ENCODE measurements at places on chromosomes 7 and 10. TPM values are rescaled to one million over a fixed set of nuclear protein-coding genes. Genes with fewer than 3 reads are reported as not detected.

The CDCA7L gene
- polyA plus RNA-seq, result 51.7 TPM

The CUZD1 gene
- 1.1 TPM for polyA plus RNA-seq

The ZNF438 gene
- 7.0 TPM for polyA plus RNA-seq

The PRF1 gene
- polyA plus RNA-seq, result 1.0 TPM

The CYP26C1 gene
- 0.10 TPM for polyA plus RNA-seq

The NME8 gene
- polyA plus RNA-seq, result 0.17 TPM

The BAIAP2L1 gene
- 12.8 TPM for polyA plus RNA-seq

The SNCG gene
- 31.4 TPM for polyA plus RNA-seq

The MMD2 gene
- not detected for polyA plus RNA-seq

The EPHA1 gene
- polyA plus RNA-seq, result 16.5 TPM

The FAM13C gene
- polyA plus RNA-seq, result 9.7 TPM

The ZNF33A gene
- 44.9 TPM for polyA plus RNA-seq

The SPDYE6 gene
- polyA plus RNA-seq, result not detected

The ACHE gene
- 5.2 TPM for polyA plus RNA-seq

The HABP2 gene
- polyA plus RNA-seq, result 0.89 TPM

GRCh38 chr10:76082956-76083355 is 651.5 kb downstream of the LRMDA start:
- no peak for DNase-seq

DNA sequence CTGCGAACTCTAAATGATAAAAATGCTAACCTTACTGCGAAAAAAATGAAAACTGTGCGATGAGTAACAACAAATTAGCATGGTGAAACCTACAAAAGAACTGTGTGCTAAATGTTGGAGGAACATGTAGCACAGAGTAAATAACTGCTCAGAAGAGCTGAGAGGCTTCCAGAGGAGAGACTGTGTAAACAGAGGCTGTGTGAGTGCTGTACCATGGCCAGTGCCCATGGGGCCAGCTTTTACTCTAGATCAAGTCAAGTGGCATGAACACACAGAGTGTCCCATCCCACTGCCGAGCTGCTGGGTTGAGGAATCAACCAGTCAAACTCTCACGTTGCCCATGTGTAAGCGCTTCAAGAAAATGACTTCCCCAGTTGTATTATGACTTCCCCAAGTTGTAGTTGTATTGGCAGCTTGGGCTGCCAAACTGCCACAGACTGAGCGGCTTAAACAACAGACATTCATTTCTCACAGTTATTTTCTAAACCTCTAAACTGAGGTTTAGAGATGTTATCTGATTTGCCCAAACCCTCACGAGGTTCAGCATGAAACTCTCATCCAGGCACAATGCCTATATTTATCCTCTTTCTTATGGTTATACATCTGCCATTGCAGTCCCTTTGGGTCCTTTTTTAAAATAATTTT is 270.7 kb downstream of the ABCA13 start:
- no peak for DNase-seq

DNA sequence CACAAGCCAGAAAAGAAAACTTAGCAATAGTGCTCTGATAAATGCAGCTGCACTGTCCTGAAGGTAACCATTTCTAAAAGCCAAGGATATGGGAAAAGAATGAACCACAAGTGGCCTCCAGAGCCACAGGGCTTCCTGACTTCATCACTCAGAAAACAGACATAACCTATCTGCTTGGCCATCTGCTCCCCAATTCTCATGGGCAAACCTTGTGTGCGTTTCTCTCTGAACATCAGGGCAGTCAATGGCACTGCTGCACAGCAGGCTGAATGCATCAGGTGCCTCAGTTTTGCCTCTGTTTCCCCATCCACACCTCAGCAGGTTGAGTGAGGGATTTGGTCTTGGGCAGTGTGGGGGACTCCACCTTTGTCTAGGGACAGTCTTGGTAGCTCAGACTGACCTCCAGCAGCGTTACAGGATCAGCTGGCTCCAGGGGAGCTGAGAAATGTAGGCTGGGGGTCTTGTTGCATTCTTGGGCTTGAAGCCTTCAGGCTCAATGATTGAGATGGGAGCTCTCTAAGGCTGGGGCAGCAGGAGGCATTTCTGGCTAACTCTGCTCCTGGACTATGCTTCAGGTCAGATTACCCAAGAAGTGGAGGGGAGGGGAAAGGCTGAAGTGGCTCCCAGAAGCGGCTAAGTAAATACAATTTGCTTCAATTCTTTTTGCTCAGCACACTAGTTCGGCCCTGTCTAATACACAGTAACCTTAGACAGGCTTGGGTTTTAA is 23.6 kb upstream of the PDLIM1 start:
- DNase-seq, result no peak

GRCh38 chr10:62665771-62666170 is 138.7 kb upstream of the ADO start:
- no peak for DNase-seq

GRCh38 chr10:125159486-125159931 is 854 bp downstream of the CTBP2 start:
- no peak for DNase-seq

GRCh38 chr10:116490028-116490662 is 55.6 kb upstream of the PNLIP start:
- no peak for DNase-seq

DNA sequence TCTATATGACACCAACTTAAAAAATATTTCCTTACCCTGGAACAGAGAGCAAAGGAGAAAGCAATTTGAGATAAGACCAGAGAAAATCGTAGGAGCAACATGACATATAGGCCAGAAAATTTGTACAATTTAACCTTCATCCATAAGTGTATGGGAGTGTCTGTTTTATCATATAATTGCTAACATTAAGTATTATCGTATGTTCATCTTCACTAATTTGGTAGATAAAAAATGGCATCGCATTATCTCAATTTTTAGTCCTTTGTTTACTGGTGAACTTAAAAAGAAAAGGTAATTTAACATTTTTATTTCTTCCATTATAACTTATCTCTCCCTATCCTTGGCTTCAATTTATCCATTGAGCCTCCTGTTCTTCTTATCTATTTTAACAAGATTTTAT is 873.4 kb downstream of the KCNMA1 start:
- no peak for DNase-seq

DNA sequence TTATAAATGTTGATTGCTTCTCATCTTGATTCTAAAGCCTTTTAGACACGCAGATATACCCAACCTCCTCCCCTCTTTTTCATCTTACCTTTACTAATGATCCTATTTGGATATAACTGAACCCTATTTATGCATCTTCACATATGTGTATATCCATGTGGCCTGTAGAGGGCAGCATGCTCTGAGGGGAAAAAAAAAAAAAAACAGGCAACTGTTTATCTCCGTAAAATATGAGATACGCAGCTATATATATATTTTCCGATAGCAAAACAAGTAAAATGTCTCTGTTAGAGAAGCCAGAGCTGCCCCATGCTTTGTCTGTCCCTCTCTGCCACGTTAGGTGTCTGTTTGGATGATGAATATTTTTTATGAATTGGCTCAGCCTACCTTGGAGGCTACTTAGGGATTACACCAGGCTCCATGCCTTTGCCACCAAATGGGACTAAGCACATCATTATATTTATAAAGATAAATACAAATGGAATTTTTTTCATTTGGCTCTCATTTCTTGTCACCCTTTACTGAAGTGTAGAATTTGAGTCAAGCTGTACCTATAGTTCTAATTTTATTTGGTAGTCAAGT is 174.8 kb upstream of the FZD1 start:
- no peak for DNase-seq

GRCh38 chr7:131186816-131187215 is 140.9 kb upstream of the MKLN1 start:
- DNase-seq, result no peak

DNA sequence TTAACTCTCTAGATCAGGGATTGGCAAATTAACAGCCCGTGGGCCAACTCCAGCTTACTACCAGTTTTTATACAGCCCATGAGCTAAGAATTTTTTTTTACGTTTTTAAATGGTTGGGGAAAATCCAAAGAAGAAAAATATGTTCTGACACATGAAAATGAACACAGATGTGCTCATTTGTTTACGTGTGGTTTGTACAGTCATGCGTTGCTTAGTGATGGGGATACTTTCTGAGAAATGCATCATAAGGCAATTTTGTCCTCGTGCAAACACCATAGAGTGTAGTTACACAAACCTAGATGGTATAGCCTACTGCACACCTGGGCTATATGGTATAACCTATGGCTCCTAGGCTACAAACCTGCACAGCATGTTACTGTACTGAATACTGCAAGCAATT is 8.3 kb upstream of the SMKR1 start:
- no peak for DNase-seq

GRCh38 chr7:124596881-124597280 is 168.7 kb downstream of the GPR37 start:
- DNase-seq, result no peak

DNA sequence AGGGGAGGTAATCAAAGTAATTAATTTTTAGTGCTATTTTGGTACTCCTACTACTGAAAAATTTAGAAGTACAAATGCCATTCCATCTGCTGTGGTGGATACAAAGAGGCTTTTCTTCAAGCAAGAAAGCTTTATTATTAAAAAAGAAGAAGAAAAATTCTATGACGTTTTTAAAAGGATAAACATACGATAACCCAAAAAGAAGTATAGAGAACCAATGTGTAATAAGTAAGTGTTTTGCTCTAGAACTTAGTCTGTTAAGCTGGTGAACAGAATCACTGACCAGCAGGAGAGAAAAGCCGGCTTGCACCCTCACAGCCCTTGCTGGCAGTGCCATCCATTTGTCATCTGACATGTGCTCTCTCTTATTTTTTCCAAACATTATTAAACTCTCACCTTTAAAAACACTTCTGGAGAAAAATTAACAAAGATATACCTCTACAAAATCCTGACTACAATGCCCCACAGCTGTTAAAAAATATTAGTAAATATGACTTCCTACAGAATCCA is 81.5 kb downstream of the SRPK2 start:
- no peak for DNase-seq
